Foreskin keratinocyte (primary cell): ENCODE measurements at places on chromosomes 16 and 17.

GRCh38 chr17:65551267-65552040 lies 10.0 kb downstream of the AXIN2 start:
- DNase-seq = no peak

DNA sequence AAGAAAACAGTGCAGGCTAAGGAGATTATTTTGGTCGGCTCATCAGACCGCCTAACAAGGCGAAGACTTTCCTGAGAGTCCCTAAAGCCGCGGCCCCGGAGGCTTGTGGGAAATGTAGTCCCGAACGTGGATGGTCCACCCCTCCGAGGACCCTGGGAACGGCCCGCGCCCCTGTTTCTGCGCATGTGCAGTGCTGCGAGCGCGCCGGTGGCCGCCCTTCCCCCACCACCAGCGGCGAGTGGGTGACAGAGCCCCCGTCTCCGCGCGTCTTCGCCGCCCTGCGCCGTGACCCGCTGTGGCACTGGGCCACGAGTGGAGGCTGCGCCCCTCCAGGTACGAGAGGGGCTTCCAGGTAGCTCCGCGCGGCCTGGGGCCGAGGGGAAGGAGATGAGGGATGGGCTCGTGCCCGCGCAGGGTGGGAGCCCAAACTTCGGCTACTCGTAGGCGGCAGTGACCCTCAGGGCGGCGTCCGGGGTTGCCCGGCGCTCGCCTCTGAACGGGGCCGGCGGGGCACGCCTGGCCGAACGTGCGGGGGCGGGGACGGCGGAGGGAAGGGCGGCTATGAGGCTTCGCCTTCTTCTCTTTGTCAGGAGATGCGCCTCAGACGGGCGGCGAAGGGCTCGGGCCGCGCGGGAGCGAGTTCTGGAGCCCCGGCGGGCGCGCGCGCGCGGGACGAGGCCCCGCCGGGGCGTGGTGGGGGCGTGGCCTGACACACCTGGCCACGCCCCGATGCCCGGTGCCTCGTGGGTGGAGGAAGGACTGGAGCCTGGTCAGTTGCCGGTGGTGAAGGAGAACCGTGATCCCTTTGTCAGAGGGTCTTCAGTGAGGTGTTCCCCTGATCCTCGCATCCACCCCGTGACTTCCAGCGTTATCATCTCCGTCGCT lies at the start of gene ZFP1:
ZFP1 (plus strand) TSS at position 214 of the 885 bp plus-strand sequence. CDS start 4,428 bp downstream, outside the sequence.
- peak; percentile 61 for DNase-seq

DNA sequence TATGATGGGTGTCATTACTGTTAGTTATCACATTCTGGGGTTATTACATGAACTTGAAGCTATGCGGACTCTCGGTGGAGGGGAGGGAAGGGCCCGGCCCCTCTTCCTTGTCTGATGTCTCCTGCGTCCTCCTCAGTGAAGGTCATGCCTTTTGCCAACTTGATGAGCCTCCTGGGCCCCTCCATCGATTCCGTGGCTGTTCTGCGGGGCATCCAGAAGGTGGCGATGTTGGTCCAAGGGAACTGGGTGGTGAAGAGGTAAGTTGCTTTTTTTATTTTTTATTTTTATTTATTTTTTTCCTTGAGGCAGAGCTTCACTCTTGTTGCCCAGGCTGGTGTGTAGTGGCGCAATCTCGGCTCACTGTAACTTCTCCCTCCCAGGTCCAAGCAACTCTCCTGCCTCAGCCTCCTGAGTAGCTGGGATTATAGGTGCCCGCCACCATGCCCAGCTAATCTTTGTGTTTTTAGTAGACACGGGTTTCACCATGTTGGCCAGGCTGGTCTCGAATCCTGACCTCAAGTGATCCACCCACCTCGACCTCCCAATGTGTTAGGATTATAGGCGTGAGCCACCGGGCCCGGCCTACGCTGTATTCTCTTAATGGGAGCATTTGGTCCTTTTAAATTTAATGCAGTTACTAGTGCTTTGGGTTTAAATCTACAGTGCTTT lies 21.6 kb downstream of the POLR3E start:
- no peak for DNase-seq

DNA sequence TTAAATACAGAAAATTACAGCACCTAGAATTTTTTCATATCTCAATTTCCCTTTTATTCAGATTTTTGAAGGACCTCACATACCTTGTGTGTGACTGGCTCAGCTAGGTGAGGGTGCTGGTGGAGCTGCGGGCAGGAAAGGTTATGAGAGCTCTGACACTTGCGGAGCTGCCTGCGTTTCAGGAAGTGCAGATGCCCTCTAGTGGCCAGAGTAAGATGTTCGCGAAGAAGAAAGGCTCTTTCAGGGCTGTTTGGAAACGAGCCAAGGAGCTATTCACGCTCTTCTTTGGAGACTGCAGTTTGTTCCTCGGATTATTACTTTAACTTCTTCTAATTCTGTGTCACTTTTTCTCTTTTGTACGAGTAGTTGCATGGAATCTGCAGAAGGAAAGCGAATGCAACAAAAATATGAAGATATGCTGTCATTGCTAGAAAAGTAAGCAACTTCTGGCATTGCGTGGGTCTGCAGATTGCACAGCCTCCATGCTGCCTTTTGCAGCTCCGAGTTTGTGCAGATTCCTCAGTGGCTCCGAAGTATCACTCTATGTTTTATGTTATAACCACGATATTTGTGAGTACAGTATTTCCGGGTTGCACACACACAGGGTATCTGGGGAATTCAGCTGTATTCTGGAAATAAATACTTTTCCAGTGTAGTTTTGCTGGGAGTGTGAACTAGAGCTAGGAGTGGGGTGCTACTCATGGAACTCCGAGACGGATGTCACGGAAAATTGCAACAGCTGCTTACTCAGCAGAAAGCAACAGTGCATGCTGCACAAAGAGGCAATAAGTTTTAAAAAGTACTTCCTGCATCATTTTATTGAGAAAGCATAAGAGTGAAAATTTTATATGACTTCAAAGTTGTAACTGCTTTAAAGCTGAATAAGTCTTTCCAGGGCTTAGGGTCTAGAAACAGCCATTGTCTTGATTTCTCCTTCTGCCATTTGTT lies 46.3 kb downstream of the DNAH9 start:
- peak; percentile 7 for DNase-seq

GRCh38 chr16:21301895-21302291 lies 23.8 kb upstream of the CRYM start:
- peak; percentile 40 for DNase-seq

DNA sequence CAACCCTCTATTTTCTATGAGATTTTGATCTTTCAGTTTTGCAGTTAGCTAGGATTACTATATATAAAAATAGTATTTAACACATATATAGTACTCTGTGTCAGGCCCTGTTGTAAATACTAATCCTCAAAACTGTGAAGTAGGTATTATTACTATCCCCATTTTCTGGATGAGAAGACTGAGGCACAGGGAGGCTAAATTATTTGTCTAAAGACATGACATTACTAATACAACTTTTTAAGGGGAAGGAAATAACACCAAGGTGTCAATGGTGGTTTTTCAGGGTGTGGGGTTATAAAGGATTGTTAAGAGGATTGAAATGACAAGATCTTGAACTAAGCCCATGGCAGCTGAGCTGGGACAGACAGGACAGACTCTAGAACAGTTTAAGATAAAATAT lies 4.1 kb upstream of the WSB1 start:
- no peak for DNase-seq

DNA sequence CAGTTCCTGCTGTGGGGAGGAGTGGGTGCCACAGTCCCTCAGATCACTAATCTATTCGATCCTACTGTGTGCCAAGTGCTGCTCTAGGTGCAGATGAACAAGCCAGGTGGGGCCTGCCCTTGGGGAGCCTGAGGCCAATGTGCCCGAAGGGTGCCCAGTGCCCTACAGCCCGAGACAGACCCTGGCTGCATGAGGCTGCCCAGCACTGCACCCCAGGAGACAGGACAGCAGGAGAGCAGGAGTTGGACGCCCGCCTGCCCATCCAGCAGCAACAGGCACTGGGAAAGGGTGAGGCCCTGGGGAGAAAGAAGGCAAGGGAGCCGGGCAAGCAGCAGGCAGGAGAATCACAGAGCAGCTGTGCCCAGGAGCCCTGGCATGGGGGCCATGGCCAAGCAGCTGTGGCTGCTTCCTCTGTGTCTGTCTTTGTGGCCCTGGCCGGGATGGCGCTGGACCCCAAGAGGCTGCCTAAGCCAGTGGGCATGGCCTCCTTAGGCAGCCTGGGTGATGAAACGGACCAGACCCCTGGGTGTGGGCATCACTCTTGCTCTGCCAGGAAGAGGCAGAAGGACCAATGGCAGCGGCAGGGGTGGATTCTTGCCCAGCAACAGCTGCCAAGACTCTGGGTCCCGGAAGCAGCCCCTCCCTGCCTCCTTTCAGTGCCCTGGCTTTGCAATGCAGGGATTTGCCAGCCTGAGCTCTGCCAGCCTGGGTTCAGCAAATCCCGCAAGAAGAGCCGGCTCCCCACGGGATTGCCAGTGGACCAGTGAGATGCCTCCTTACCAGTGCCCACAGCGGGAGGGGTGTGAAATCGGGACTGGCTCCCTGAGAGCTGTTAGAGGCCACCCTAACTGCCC lies 179.6 kb upstream of the TNRC6C start:
- DNase-seq = no peak

- no peak for DNase-seq
Observed at GRCh38 chr17:47280072-47280811, 26.6 kb downstream of the ITGB3 start.

- DNase-seq = peak; percentile 43
Observed at GRCh38 chr16:56848955-56849689, 15.9 kb upstream of the SLC12A3 start.

DNA sequence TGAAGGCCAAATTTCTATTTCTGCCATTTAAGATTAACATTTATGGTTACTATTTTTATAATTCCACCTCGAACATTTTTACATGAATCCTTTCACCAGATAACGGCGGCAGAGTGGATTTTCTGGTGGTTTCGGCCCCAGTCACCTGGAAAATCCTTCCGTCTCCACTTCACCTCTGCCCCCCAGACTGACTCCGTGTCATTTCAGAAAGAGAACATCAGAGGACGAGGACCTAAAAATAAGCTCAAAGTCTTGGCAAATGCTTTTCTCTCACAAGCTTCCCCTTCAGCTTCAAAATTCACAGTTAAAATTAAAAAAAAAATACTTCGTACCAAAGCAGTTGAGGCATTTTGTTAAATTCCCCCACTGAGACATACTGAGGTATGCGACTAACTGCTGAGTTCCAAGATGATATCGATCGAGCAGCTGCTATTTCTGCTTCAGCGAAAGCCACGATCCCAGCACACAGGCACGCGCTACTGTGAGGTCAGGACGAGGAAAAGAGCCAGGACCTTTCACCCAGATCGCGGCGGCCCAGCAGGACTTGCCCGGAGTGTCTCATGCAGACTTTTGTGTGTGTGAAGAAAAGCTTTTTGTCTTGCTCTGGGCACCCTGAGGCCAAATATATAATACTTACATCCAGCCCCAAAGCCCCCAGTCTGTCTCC lies 36.8 kb downstream of the ASPA start:
- no peak for DNase-seq

GRCh38 chr17:46818929-46819859 lies 702 bp upstream of the WNT3 start:
- no peak for DNase-seq

- DNase-seq = no peak
Observed at GRCh38 chr17:19345067-19345460, 17.5 kb downstream of the B9D1 start.

- no peak for DNase-seq
Observed at GRCh38 chr17:74521701-74522201, 9.5 kb downstream of the CD300LB start.

DNA sequence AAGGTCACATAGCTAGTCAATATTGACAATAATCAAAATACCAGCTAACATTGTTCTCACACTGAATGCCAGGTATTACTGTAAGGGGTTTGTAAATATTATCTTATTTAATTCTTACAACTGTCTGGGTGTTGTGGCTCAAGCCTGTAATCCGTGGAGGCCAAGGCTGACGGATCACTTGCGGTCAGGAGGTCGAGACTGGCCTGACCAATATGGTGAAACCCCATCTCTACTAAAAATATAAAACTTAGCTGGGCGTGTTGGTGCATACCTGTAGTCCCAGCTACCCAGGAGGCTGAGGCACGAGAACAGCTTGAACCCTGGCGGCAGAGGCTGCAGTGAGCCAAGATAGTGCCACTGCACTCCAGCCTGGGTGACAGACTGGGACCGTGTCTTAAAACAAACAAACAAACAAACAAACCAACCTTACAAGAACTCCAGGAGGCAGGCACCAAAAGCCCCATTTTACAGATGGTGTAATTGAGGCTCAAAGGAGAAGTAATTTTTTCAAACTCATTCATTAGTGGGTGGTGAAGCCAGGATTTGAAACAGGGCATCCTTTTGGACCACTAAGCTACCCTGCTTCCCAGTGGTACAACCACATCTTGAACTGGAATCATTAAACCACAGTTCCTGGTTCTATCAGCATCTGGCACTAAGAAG lies 104.3 kb downstream of the XYLT1 start:
- DNase-seq = no peak

GRCh38 chr16:89065458-89065822 lies 28.2 kb upstream of the ACSF3 start:
- DNase-seq = no peak

DNA sequence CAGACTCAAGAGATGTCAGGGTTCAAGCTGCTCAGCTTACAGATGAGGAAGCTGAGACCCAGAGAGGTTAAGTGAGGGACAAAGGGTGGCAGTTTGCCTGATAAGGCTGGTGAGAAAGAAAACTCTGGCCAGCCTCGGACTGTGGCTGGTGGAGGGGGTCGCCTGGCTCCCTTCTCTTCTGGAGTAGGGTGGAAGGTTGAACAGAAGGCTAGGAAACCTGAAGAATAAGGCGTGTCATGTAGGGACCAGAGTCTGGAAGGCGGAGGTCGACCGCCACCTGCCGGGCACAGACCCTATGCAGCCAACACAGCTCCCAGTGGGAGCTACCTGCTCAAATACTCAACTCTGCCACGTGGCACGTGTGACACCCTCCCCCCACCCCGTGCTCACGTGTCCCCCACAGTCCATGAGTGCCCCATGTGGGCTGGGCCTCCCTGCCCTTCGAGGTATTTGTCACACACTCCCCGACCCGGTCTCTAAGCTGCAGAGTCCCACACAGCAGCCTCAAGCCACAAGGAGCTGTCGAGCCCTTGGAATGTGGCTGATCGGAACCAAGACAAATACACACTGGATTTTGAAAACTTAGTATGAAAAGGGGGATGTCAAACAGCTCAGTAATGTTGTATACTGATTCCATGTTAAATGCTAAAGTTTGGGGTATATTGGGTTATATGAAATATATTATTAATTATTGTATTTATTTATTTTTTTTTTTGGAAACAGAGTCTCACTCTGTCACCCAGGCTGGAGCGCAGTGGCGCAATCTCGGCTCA lies 11.8 kb downstream of the HID1 start:
- peak; percentile 47 for DNase-seq
